HFFc6 (cell line): ENCODE measurements at places on chromosomes 2 and 18. TPM values are rescaled to one million over a fixed set of nuclear protein-coding genes. Genes with fewer than 3 reads are reported as not detected.

- DNase-seq, result no peak
Observed at GRCh38 chr2:45850558-45850957, 199.1 kb downstream of the PRKCE start.

- no peak for DNase-seq
Observed at GRCh38 chr2:144426355-144426754, 93.6 kb downstream of the ZEB2 start.

DNA sequence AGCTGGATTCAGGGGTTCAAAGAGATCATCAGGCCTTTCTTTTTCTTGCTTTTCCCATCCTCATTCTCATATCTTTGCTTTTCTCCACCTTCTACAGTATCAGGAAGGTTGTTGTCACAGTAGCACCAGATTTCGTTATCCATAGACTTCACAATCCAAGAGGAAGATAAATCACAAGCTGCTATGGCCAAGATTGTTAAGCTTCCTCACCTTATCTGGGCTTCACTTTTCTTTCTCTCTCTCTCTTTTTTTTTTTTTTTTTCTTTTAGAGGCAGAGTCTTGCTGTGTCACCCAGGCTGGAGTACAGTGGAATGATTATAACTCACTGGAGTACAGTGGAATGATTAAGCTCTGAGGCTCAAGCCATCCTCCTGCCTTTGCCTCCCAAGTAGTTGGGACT is 93.5 kb downstream of the TTC27 start:
- DNase-seq, result no peak

DNA sequence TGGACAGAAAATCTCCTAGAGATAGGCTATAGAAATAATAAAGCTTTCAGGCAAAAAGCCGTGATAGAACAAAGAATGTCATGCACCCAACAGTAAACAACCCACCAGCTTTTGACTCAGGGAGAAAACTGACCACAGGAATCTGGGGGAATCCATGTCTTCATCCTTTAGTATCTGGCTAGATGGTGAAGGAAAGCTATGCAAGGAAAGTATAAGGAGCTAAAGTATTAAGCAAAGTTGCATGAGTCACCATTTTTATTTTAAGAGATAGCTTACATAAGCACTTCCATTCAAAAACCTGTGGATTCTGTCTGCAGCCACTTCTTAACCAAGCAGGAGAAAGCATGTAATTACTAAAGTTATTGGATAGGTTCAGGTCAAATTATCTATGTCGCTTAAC is 363.8 kb downstream of the LRP1B start:
- DNase-seq, result no peak

- DNase-seq, result no peak
Observed at GRCh38 chr2:193847991-193848390, 1653.3 kb upstream of the TMEFF2 start.

- DNase-seq, result no peak
Observed at GRCh38 chr2:74873012-74873665, 39.2 kb downstream of the HK2 start.

DNA sequence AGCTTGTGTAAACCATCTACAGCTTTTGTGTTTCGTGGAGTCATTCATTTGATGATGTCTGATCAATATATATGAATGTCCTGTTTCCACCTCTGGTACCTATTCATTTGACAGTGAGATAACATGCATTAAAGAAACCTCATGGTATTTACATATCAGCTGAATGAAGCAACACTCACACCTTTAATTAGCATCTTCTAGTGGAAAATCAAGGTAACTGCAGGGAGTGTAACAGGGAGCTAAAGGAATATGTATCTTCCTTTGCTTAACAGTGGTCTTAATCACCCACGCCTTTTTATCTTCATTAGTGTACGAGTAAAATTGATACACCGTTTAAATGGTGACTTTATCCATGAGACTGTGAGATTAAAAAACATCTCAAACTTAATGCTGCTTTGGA is 15.6 kb downstream of the SLC39A10 start:
- DNase-seq, result no peak

DNA sequence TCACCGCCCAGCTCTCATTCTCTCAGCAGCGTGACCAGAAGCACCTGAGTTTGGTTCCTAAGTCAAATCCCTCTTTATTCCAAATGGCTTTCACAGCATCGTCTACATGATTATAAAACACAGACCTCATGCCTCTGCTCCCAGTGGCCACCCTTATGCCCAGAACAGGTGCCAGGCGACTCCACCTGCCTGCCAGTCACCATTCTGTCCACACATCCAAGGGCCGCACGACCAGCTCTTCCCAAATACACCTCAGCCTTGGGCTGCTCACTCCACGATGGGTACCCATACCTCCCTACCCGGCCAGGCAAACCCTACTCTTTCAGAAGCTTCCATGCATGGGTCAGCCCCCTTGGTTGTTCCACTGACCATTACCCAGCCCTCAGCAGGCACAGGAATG is 851.6 kb upstream of the SALL3 start:
- no peak for DNase-seq

DNA sequence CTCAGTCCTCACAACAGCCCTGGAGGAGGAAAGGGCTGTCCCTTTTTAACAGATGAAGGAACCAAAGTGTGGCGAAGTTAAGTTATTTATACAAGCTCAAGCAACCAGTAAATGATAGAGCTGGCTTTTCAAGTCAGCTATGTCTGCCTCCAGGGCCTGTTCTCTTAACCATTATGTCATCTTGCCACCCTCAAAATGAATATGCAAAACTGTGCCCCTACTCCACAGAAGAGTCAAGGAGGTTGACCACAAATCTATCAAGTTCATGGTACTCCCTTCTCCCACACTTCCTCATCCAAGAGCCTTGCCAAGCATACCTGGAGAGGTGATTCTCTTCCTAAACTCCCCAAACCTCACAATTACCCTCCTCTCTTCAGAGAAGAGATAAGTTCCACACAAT is 37.3 kb upstream of the CREB1 start:
- no peak for DNase-seq

DNA sequence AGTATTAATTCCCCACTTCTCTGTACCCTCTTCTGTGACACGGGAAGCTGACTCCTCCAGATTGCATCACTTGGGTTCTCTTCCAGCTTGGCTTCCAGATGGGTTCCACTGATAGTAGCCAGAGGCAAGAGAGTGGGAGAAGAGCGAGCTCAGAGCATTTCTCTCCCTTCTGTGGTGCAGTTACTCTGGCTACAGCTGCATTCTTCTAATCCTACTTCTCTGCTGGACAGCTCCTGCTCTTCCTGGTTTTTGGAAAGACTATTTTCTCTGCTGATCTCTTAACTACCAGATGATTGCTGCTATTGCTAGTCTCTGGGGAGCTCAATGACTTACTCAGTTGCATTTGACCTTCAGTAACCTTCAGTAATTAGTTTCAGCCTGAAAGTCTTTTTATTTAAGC is 187.5 kb upstream of the MAP2 start:
- no peak for DNase-seq

- peak; percentile 2 for DNase-seq
Observed at GRCh38 chr18:43396266-43396665, 119.0 kb upstream of the SYT4 start.

DNA sequence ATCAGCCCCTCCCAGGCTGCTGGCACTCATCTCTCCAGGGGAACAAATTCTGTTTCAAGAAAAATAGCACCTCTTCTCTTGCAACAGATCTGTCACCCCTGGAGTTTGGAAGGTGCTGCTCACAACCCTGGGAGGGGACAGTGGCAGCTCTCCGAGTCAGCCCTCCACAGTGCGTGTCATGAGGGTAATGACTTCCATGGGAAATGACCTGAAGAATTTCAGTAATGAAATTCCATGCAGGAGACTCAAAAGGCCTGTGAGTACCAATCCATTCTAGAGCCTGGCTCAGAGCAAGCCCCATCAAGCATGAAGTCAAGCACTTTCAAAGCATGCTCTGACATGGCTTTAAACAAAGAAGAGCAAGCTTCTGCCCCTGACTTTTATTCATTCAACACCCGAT is 276.3 kb upstream of the PARD3B start:
- DNase-seq, result no peak

- no peak for DNase-seq
Observed at GRCh38 chr2:9187620-9188214, 18.9 kb upstream of the ASAP2 start.

GRCh38 chr2:99810225-99810624 is 320.4 kb upstream of the REV1 start:
- no peak for DNase-seq

DNA sequence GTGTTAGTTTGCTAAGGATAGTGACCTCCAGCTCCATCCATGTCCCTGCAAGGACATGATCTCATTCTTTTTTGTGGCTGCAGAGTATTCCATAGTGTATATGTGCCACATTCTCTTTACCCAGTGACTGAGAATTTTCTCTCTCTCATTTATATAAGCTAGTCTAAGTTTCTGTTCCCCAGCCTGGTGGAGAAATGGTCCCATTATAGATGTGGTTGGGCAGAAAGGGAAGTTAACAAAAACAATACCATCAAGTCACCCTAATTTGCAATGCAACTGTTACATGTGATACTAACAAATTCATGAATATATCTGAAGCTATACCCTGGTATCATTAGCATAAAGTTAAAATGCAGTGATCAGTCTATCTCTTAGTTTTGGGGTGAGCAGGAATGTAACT is 54.0 kb downstream of the DNER start:
- no peak for DNase-seq

- no peak for DNase-seq
Observed at GRCh38 chr2:39693245-39693644, 27.5 kb downstream of the TMEM178A start.

DNA sequence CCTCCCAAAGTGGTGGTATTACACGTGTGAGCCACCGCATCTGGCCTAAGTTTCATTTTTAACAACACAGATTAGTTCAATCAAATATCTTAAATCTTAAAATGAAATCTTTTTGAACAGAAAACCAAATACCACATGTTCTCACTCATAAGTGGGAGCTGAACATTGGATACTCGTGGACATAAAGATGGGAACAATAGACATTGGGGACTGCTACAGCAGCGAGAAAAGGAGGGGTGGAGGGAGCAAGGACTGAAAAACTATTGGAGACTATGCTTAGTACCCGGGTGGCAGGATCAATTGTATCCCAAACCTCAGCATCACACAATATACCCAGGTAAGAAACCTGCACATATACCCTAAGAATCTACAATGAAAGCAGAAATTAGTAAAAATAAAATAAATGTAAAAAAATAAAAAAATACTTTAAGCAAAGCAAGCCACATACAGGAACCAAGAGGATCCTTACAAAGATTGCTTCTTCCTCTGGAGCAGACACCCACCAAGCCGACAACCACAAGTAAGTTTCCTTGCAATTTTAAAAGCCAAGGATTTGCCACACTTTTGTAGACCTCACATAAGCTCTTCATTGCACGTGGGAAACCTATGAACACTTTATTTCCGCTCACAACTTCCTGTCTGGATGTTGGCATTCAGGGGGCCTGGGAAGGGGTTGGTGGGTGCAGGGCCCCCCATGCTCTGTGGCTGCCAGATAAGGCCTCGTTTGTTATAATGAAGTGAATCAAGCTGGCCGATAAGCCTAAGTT is 147.9 kb downstream of the MYCN start:
- DNase-seq, result no peak

GRCh38 chr18:31278609-31279071 is 39.3 kb upstream of the DSG1 start:
- no peak for DNase-seq

GRCh38 chr2:151002959-151003600 is 258.6 kb downstream of the RBM43 start:
- DNase-seq, result no peak

- DNase-seq, result no peak
Observed at GRCh38 chr2:147636238-147636882, 208.5 kb upstream of the ACVR2A start.

GRCh38 chr2:25521665-25522387 is 151.6 kb downstream of the DTNB start:
- DNase-seq, result peak; percentile 72

DNA sequence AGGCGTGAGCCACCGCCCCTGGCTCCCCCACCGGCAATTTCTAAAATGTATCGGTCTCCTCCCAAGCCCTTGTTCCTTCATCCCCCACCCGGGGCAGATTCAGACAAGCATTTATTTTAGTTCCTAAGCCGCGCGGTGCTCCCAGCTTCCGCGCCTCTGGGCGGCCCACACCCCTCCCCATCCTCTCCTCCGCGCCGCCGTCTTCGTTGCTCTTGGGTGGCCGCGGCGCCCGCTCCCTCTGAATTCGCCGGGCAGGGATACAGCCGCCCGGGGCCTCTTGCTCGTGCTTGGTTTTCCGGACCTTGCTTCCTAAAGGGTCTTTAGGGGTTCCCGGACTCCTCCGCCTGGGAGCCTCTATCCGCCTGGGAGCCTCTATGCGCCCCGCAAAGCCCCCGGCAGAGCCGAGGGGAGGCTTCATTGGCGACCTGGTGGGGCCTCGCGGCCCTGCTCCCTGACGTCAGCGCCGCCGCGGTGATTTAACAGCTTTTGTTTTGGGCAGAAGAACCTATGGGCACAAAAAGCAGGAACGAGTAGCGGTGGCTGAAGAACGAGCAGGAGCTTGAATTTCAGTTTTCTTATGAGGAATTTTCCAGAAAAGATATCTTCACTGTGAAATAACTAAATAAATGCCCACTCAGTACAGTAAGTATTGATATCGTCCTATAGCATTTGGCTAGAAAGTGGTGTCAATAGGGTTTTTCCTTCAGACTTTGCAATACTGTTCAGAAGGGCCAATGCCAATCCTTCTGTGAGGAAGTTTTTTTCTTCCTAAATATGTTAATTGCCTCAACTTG is 37.3 kb downstream of the PRKRA start:
- peak; percentile 54 for DNase-seq

DNA sequence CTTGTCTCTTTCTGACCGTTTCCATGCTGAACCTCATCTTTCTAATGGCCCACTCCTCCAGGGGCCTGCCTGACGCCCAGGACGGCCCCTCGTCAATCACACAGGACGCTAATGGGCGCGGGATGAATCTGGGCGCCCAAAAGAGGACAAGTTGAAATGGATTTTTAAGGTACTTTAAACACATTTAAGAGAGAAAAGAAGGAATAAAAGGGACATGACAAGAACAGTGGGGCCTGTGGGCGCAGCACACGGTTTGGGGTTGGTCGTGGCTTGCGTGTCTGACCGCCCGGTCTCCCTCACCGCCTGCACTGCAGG is 607 bp upstream of the UBE2F start:
- no peak for DNase-seq

The CCDC74B gene
- 3.1 to 6.7 TPM (median 3.7 TPM) in 3 replicates for total RNA-seq

The POTEJ gene
- not detected in 3 replicates for total RNA-seq

The CXCR4 gene
- not detected in 3 replicates for total RNA-seq

The DSG1 gene
- total RNA-seq, result not detected in 3 replicates

The DLGAP1 gene
- 0.19 to 0.97 TPM (median 0.37 TPM) in 3 replicates for total RNA-seq

The NOP58 gene
- total RNA-seq, result 50.2 to 56.3 TPM (median 52.6 TPM) in 3 replicates

The AMER3 gene
- not detected in 3 replicates for total RNA-seq

The OXER1 gene
- total RNA-seq, result not detected in 3 replicates

The DSC2 gene
- total RNA-seq, result not detected in 2 replicates

The TWIST2 gene
- 130 and 141 TPM in 2 replicates for total RNA-seq

The CFAP65 gene
- total RNA-seq, result not detected in 3 replicates

The GALNT5 gene
- 29.0 to 69.1 TPM (median 46.3 TPM) in 3 replicates for total RNA-seq

The ANKRD53 gene
- total RNA-seq, result 0.68 and 1.0 TPM in 2 replicates

The VWC2L gene
- total RNA-seq, result not detected in 3 replicates

The CD28 gene
- total RNA-seq, result not detected in 3 replicates

The TBR1 gene
- total RNA-seq, result not detected in 3 replicates

The FAM161A gene
- 1.2 to 2.2 TPM (median 1.6 TPM) in 3 replicates for total RNA-seq
